Mesendoderm (in vitro differentiated cells): ENCODE measurements at places on chromosomes 5 and 9.

DNA sequence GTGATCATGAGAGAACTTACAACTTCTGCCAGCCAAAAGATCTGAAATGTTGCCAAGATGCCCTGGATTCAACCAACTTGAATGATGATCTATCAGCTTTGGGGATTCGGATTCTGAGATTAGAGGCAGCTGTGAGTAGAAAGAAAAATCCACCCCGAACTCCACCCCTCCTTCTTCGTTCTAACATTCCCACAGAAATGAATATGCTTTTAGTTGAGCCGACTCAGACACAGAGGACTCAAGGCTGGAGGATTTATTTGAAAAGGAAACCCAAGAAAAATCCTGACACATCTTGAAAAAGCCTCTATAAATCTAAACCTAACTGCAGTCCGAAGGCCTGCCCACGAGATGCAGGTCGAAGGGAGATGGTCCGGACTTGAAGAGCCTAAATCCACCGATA lies 275.0 kb downstream of the GAS1 start:
- no peak for DNase-seq
- H3K27me3 ChIP-seq, result no peaks in the 10 kb centered on the region
- no peak overlapping the region for H3K4me3 ChIP-seq
- no peak overlapping the region for H3K27ac ChIP-seq

GRCh38 chr5:123120197-123120596 lies 31.2 kb downstream of the PRDM6 start:
- DNase-seq, result peak; percentile 79
- peaks cover 2% of the 10 kb centered on the region for H3K4me1 ChIP-seq
- no peak overlapping the region for H3K27ac ChIP-seq
- no peaks in the 10 kb centered on the region for H3K36me3 ChIP-seq
- no peak overlapping the region for H3K4me3 ChIP-seq

DNA sequence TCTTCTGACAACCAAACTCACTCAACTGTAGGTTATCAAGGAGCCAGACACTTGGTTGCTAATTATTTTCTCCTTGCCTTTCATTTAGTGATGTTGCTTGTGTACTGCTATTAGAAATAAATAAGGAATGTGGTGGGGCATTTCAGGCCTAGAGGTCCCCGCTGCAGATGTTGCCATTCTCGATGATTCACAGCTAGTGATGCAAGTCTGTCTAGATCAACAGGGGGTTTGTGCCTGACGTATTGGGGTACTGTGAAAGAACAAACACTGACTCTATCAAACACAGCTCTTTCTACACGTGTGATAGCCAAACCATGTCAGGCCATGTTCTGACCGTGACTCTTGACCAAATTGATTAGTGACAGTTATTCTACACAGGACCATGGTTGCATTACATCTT lies 144.7 kb downstream of the OSTF1 start:
- DNase-seq, result no peak
- no peaks in the 10 kb centered on the region for H3K36me3 ChIP-seq
- no peak overlapping the region for H3K27ac ChIP-seq

GRCh38 chr9:35549441-35549840 lies 55.6 kb upstream of the TESK1 start:
- no peaks in the 10 kb centered on the region for H3K27me3 ChIP-seq
- no peaks in the 10 kb centered on the region for H3K4me1 ChIP-seq
- H3K4me3 ChIP-seq, result no peak overlapping the region

- DNase-seq, result no peak
- no peaks in the 10 kb centered on the region for H3K4me1 ChIP-seq
- H3K27ac ChIP-seq, result no peak overlapping the region
- H3K36me3 ChIP-seq, result no peaks in the 10 kb centered on the region
- no peaks in the 10 kb centered on the region for H3K27me3 ChIP-seq
- H3K4me3 ChIP-seq, result no peak overlapping the region
These were observed 24.5 kb downstream of the CDC42SE2 start for GRCh38 chr5:131288328-131288727.

- no peak overlapping the region for H3K27ac ChIP-seq
- no peak overlapping the region for H3K4me3 ChIP-seq
- H3K36me3 ChIP-seq, result no peaks in the 10 kb centered on the region
These were observed 249.8 kb upstream of the ZNF608 start for GRCh38 chr5:124996023-124996763.
